ENCODE measurements at places on chromosomes 2 and 18.

- no peak for DNase-seq
These were observed 46.3 kb downstream of the RTN4 start for GRCh38 chr2:55003706-55004639.

GRCh38 chr18:67517444-67517765 is 885 bp upstream of the DSEL start:
- DNase-seq = no peak

GRCh38 chr18:13139885-13140450 is 78.6 kb upstream of the LDLRAD4 start:
- DNase-seq = no peak

- no peak for DNase-seq
These were observed 125.7 kb downstream of the AGAP1 start for GRCh38 chr2:235619544-235619943.

GRCh38 chr2:234386971-234387370 is 109.9 kb downstream of the ARL4C start:
- DNase-seq = no peak

GRCh38 chr18:8424481-8424880 is 184.8 kb upstream of the RAB12 start:
- no peak for DNase-seq

GRCh38 chr2:43165378-43166069 is 60.9 kb downstream of the ZFP36L2 start:
- DNase-seq = no peak

GRCh38 chr18:5894611-5895298 is 567 bp downstream of the TMEM200C start:
- no peak for DNase-seq

- no peak for DNase-seq
These were observed 55.7 kb downstream of the MSH6 start for GRCh38 chr2:47838686-47839085.

GRCh38 chr2:175817221-175817620 is 184.8 kb downstream of the LNPK start:
- DNase-seq = no peak

GRCh38 chr2:234885118-234885517 is 66.7 kb upstream of the SH3BP4 start:
- DNase-seq = no peak

- no peak for DNase-seq
These were observed 4.6 kb downstream of the TTR start for GRCh38 chr18:31596081-31596872.

- no peak for DNase-seq
These were observed 69.1 kb upstream of the CTLA4 start for GRCh38 chr2:203798296-203799087.

DNA sequence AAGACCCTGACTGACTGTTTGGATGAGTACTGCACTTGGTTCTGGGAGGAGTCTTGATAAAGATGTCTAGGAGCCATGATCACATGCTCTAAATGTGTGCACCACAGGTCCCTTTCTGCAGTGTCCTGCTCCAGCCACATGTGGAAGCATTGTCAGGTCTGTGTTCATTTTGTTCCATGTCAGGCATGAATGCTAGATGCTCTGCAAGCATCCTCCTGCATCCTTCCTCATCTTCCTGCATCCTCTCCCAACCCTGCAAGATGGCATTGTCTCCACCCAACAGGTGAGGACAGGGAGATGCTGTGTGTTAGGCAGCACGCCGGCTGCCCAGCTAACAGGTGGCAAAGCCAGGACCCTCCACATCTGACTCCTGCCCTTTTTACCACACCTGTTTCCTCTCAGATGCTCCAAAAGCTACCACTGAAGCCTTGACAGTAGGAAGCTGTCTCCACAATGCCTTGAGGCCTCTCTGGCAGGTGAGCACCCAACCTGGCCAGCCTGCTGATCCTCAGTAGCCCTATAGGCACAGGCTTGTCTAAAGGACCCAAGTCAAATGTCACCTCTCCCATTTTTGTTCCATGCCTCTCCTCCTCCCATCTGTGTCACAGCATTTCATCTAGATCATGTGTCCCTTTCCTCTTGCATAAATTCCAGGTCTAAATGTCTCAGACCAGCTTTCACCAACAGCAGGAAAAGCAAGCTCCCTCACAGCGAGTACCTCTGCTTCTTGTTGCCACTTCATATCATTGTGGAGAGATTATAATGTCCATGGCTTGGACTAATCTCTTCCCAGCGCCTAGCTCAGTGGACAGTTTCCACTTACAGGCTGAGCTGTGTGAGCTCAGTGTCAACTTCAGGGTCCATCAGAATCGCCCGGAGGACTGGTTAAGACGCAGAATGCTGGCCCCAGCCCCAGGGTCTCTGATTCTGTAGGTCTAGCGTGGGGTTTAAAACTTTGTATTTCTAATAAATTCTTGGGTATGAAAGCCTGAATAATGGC is 55.0 kb downstream of the TMEM163 start:
- DNase-seq = no peak

DNA sequence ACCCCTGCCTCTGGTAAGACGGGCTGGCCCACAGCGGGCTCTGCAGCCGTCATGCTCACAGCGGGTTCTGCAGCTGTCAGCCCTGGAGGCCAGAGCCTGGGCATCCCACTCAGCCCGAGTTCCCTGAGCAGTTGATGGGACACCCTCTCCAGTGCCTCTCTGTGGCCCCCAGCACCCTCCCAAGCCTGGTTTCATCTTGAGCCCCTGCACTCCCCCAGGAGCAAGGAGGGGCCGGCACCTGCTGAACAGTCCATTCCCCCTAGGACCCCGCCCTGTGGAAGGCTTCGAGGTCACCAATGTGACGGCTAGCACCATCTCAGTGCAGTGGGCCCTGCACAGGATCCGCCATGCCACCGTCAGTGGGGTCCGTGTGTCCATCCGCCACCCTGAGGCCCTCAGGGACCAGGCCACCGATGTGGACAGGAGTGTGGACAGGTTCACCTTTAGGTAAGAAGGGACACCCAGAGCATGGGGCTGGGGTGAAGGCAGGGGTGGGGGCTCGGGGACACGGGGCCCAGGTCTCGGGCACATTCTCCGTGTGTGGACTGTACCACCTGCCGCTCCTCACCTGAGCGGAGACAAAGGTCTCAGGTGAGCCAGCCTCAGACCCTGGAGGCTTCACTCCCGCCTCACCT is 34.5 kb downstream of the MTERF4 start:
- no peak for DNase-seq

DNA sequence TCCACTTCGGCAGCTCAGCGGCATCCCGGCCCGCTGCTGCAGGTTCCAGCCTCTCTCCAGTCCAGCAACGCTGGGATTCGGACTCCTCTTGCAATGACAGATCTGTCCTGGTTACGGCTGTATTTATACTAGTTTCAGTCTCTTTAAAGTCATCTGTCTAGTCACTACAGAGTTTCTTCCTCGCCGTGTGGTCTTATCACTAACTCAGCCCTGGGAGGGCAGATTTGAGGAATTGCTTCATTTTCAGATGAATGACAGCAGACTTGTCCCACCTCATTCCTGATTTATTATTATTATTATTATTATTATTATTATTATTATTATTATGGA is 2.2 kb downstream of the KLHL29 start:
- no peak for DNase-seq

- DNase-seq = no peak
These were observed 27.0 kb upstream of the CCDC178 start for GRCh38 chr18:33467531-33467930.

DNA sequence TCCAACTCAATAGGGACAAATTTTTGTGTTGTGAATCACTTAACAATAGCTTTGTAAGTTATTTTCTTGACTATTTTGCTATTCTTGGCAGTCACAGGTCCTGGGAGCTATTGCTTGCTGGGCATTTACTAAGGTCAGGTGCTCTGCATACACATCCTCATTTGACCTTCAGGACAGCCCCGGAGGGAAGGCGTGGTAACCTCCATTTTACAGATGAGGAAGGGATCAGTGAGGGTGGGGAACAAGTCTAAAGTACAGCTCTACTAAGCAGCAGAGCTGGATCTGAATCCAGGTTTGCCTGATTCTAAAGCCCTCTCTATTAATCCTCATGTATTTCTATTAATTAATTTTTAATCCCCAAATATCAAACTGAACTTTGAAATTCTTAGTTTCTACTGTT is 58.8 kb downstream of the PTPN2 start:
- DNase-seq = no peak

DNA sequence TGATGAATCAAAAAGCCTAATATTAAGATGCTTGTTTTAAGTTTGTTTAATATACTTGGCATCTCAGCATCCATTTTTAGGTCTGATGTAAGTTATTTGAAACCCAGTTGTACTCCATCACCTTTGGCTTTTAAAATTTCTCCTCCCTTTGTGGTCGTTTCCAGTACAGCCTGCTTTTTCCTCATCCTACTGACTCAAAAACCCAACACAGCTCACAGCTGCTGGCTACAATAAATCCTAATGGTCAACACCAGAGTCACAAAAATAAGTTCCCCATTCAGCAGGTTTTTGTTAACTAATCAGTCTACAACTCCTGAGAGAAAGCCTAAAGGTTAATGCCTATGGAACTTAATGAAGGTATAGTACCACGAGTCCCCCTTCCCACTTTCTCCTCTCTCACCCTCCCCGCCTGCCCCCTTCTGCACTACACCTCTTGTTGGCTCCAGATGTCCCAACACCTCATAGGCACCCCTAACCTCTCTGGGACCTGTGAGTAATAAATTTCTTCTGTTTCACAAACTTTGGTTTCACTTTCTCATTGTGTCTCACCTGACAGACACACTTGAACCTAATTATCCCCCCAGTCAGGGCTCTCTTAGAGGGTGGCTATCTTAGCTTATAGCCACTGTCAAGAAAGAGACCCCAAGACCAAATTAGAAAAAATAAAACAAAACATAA is 148.6 kb downstream of the GALNT1 start:
- no peak for DNase-seq

- no peak for DNase-seq
These were observed 29.6 kb upstream of the TTN start for GRCh38 chr2:178836807-178837206.

DNA sequence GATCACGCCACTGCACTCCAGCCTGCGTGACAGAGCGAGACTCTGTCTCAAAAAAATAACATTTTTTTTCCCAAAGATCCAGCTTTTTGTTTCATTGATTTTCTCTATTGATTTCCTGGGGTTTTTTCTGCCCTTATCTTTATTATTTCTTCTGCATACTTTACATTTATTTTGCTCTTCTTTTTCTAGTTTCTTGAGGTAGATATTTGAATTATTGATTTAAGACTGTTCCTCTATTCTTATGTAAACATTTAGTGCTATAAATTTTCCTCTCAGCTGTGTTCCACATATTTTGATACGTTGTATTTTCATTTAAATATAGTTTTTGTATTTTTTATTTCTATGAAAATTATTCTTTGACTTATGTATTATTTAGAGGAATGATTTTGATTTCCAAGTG is 89.8 kb downstream of the TEX51 start:
- DNase-seq = no peak

DNA sequence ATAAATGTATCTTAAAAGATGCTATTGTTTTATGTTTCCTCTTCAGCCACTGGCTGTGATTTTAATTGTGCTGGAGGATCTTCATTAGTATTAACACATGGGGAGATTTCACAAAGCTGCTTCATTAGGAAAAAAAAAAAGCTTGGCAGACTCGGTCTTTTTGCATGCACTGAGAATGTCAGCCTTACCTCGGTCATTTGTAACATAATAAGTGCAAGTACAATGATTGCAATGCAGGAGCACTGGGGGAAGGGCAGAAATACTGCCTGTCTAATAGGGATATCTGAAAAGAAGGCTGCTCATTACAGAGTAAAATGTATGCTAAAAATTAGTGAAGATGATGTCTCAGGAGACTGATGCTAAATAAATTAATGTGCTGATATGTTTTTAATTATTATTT is 1.3 kb upstream of the BAZ2B start:
- DNase-seq = no peak

DNA sequence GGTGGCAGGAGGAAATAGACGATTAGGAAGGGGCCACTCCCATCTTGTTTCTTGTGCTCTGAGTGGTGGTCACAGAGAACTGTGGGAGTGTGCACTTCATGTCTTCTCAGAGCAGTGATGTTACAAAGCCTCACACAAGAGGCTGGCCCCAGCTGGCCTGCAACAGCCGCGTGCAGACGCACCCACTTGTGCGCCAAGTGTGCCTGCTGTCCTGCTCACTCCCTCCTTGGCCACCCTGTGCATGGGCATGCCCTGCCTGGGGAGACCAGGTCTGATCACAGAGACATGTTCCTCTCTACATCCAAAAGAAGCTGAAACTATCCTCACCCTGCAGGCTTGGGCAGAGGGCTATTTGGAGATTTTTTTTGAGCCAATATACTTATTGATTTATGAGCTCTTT is 108.4 kb downstream of the MRO start:
- no peak for DNase-seq

DNA sequence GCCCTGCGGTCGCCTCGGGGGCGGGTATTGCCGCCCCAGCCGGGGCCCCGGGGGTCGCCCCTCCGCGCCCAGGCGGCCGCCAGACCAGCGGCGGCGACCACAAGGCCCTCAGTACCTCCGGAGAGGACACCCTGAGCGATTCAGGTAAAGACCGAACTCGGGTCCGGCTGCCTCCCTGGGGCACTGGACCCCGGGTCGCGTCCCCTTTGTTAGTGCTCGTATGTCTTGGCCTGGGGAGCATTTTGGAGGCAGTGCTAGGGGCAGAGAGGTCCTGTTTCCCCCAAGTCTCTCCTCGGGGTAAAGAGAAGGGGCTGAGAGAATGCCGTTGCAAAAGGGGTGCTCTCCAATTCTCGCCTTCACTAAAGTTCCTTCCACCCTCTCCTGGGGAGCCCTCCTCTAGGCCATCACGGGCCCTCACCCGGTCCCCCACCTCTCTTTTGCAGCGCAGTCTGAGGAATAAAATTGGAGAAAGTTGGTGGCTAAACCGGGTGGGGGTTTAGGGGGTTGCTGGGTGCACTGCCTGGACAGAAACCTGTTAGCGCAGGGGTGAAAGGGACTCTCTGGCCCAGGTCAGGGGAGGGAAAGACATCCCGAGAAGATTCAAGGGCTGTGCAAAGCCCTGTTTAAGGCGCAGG is 2.5 kb downstream of the MYCN start:
- DNase-seq = no peak

DNA sequence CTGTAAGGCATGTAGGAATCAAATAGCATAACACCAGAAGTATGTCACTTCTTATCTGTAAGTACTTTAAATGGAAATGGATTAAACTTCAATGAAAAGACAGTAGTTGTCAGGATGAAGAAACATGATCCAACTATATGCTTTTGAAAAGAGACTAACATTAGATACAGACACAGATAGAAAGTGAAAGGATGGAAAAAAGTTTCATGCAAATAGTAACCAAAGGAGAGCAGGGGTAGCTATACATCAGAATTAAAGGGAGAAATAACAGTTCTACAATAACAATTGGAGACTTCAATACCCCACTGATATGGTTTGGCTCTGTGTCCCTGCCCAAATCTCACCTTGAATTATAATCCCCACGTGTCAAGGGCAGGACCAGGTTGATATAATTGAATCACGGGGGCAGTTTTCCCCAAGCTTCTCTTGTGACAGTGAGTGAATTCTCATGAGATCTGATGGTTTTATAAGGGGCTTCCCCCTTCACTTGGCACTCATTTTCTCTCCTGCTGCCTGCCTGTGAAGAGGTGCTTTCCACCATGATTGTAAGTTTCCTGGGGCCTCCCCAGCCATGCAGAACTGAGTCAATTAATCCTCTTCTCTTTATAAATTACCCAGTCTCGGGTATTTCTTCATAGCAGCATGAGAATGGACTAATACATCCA is 205.4 kb upstream of the CDH2 start:
- no peak for DNase-seq

- DNase-seq = no peak
These were observed 9.5 kb upstream of the BCL2L11 start for GRCh38 chr2:111111101-111111755.

- DNase-seq = no peak
These were observed 68.9 kb downstream of the PLCL1 start for GRCh38 chr2:197873293-197873701.
